Umbilical cord (tissue), 2 donors: ENCODE measurements at places on chromosomes 7 and 10.

GRCh38 chr7:65938336-65938895, 43.6 kb downstream of the GUSB start:
- no peak for DNase-seq

DNA sequence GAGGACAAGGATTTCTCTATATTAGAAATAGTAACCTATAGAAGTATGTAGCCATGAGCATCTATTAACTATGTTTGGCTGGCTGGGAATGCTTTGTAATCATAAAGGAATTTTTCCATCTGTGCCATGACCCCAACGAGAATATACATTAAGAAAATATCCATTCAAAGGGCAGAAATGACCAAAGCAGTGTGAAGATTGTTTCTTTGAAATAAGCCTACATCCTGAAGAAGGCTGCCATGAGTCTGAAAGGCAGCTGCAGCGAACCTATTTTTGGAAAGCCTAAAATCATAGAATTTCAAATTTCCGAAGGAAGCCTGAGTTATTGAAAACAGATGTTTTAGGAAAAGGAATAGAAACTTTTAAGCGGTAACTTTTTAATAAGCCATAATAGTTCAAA, 244.2 kb upstream of the FOXK1 start:
- DNase-seq, result peak; percentile 13

- DNase-seq, result no peak
Measured at GRCh38 chr7:112970771-112971170, 115.9 kb downstream of the GPR85 start.

GRCh38 chr10:62306663-62307062, 38.0 kb upstream of the RTKN2 start:
- DNase-seq, result no peak

DNA sequence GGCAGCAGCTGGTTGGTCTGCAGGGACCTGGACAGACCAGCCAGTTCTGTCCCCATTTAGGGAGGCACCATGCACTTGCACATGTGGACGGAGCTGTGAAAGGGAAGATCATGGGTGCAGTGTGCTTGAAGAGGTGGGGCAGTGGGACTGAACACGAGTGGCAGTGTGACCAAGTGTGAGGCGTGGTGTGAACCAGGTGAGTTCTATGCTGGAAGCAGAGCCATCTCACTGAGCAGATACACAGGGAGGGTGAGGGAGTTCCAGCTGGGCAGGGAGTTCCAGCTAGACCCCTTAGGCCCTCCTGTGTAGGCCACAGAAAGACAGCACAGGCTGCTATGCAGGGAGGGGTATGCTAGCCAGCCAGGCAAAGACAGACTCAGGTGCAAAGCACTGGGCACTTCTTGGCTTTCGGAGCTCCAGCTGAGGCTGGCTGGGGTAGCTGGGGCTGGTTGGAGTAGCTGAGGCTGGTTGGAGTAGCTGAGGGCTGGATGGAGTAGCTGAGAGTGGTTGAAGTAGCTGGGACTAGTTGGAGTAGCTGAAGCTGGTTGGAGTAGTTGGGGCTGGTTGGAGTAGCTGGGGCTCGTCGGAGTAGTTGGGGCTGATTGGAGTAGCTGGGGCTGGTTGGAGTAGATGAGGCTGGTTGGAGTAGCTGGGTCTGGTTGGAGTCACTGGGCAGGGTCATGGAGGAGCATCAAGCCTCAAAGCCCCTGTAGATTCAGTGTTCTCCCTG, 90.9 kb downstream of the HIP1 start:
- DNase-seq, result no peak

DNA sequence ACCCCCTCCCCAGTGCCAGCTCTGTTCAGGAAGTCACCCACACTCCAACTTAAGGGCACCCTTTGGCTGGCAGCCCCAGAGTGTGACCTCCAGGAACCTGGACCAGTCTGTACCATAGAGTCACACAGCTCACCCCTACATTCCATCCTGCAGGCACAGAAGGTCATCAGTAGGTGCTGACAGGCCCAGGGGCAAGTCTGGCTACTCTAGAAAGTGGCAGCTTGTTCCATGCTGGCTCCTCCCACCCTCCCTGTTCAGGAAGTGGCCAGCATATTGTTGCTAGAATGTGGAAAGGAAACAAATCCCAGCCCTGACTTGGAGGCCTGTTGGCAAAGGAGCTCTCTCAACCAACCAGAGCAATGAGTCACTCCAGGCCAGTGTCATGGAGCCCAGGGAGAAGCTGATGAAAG, 3.2 kb upstream of the NCOA4 start:
- no peak for DNase-seq

GRCh38 chr10:89053555-89053954, 63.0 kb downstream of the FAS start:
- DNase-seq, result no peak

DNA sequence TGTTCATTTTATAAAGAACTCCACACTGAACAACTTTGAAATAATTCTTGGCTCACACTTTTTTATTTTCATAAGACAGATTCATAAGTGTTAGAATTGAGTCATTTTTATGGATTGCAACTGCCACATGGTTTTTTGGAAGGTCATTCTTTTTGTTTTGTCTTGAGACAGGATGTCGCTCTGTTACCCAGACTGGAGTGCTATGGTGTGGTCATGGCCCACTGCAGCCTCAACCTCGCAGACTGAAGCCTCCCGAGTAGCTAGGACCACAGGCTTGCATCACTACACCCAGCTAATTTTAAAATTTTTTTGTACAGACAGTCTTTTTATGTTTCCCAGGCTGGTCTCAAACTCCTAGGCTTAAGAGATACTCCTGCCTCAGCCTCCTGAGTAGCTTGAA, 20.3 kb downstream of the BMS1 start:
- DNase-seq, result no peak

DNA sequence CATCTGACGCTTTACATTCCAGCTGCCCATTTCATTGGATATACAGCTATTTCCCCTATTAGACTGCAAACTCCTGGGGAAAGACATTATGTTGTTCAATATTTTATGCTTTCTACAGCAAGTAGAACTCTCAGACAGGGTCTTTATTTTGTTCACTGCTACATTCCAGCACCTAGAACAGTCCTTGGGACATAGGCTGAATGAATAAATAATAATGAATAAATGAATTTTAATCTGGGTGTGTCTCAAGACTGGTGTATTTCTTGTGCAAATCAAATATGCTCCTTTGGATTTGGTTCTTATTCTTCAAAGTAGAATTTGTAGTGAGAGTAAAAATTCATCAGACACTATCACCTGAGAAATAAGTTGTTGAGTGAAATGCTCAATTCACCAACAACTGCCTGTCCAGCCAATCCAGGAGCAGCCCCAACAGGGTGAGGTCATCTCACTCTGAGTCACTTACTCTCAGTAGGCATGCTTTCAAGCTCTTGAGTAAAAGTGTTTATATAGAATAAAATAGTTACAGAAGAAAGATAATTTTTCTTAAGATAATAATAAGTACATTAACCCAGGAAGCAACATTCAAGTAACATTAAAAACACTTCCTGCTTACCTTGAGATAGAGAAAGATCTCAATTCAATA, 287.5 kb upstream of the NPVF start:
- DNase-seq, result peak; percentile 23

DNA sequence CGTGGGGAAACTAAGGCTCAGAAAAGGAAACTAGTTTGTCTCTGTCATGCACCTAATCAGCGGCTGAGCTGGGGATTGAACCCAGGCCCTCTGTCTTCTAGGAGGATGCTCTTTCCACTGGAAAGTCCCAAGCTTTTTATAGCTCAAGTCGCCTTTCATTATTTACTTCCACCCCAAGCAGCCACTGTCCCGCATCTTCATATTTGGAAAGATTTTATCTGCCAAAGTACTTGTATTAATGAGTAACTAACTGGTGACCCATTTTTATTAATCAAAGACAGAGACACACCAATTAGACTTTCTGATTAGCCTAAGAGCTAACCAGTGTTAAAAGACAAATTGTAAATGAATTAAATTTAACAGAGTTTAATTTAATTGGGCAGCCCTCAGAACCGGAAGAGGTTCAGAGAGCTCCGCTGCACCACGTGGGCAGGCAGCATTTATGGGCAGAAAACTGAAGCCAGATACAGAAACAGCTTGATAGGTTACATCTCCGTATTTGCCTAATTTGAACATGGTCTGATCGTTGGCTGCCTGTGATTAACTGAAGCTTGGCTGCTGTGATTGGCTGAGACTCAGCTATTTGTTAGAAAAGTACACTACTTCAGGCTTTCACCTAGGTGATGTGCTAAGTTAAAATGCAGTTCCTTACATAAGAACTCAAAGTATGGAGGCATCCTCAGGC, 78.5 kb upstream of the PDCD4 start:
- DNase-seq, result no peak

GRCh38 chr7:149495785-149496641, 1.6 kb downstream of the ZNF746 start:
- peak; percentile 67 for DNase-seq

DNA sequence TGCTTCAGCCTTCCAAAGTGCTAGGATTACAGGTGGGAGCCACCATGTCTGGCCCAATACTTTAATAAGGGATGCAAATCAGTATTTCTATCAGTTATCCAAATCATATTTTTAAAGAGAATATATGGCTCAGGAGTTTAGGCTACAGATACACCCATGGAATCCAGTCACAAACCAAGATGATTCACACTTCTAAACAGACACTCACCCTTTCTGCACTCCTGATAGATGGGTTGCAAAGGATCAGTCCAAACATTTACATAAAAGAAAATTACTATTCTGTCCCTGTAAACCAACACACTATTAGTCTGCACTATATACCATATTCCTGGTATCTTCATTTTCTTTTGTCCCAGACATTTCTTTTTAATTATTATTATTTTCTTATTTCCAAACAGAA, 2.2 kb downstream of the MORN4 start:
- no peak for DNase-seq

DNA sequence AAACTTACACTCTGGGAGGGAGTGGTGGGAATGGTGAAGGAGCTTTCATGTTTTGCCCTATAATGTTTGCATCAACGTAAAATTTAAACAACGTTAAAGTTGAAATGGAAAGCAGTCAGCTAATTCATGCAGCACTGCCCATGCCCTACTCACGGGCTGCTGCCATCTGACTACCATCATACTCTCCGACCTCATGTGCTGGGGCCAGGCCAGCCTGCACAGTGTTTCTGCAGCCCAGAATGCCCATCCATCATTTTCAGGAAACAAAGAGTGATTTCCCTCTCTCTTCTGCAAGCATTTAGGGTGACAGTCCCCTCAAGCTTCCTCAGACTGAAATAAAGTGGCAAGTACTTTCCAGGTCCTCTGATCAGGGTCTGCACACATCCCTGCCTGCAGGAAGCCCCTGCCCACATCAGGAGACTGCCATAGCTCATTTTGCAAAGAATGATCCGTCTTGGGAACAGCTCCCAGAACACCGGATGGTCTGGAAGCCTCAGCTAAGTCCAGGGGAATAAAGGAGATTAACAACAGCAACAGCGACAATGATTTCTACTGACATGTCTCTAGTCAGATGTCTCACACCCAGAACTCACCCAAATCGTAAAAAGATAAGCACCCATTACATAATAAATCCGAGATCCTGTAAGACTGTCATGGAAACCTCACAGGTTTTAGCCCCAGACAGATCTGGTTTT, 40.3 kb downstream of the ARHGAP22 start:
- peak; percentile 61 for DNase-seq

GRCh38 chr10:101818872-101819633, 809 bp upstream of the OGA start:
- no peak for DNase-seq

GRCh38 chr7:80307227-80307856, 172.7 kb downstream of the GNAI1 start:
- DNase-seq, result peak; percentile 54

- no peak for DNase-seq
Measured at GRCh38 chr10:71685554-71686232, 33.9 kb downstream of the C10orf105 start.

DNA sequence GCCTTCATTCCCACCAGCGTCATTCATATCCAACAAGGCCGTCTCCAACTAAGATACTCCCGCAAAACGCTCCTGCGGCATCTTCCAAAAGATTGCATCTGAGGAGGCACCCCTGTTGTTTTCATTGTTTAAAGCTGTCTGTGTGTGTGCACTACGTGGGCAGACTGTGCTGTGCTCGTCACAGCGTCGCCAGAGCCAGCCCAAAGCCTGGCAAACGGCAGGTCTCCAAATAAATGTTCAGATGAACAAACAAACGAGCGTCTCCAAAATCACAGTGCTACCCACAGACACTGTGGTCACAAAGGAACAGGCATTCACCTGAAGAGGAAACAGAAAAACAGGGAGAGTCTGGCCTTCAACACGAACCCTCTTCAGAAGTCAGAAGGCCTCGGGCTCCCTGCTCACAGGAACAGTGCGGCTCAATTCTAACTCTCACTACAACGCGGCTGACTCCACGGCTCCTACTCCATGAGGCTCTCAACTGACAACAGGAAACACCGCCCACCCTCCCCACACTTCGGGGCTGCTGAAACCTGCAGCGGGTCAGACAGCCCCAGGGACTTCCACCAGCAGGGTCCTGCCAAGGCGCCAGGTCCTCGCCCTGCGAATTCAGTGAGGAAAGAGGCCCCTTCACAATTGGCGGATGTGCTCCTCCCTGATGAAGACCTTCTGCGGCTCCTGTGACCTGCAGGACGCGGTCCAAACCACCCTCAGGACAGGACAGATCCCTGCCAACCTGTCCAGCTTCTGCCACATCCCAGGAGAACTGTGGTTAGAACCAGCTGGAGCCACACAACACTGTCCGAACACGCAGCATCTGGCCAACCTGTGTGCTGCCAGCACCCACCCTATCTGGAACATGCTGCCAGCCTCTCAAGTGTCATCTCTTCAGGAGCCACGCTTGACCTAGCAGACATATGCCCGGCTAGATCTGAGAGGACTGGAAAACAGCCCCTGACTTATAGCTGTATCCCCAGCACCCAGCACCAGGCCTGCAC, 36.1 kb downstream of the MAD1L1 start:
- no peak for DNase-seq

DNA sequence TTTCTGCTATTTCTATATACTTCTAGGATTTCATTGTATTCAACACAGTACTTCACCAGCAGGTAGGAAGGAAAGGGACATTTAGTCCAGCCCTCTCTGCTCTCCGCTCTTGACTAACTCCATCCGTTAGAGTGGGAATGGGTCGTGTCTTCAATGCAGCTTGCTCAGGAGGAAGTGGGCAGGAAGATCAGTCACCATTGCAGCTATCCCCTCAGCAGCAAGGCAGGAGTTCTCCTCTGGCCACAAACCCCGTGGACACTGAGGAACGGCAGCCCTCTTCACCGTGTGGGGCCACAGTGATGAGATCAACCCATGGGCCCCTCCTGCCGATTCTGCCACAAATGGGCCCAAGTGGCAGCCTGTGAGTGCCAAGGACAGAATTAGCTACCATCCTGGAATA, 30.2 kb upstream of the IKZF1 start:
- DNase-seq, result no peak

- no peak for DNase-seq
Measured at GRCh38 chr10:5592070-5592469, 67.3 kb downstream of the CALML3 start.

DNA sequence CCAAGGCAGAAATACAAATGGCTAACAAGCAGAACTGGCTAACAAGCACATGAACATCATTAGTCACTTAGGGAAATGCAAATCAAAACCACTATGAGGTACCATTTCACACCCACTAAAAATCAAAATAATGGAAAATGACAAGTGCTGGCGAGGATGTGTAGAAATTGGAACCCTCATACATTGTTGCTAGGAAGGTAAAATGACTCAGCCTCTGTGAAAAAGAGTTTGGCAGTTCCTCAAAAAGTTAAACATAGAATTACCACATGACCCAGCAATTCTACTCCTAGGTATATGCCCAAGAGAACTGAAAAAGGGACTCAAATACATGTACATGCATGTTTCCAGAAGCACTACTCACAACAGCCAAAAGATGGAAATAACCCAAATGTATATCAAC, 52.8 kb upstream of the ANAPC16 start:
- DNase-seq, result no peak

- no peak for DNase-seq
Measured at GRCh38 chr10:78672918-78673317, 395.8 kb upstream of the ZMIZ1 start.
